Stimulated activated CD8-positive, alpha-beta memory T cell treated with anti-CD3 and anti-CD28 coated beads, Interleukin-4, amount 100 ng/mL, for 1 hour (primary cell): ENCODE measurements at places on chromosomes 5 and 9.

DNA sequence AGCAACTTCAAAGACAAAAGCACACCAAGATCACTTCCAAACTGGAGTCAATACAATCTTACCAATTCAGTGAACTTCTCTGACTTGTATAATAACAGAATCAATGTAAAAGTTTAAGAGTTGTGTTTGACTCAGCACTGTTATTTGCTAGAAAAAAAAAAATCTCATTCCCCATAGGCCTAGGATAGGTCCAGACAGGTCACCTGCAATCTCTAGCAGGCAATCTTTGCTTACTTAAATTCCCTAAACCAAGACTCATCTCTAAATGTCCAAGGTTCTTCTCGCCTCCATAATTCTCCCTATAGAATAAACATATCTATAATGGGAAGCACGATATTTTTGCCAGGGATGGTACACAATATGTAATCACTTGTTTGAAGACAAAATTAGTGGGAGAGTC lies 2.5 kb downstream of the FAM169A start:
- no peak for DNase-seq

- DNase-seq, result no peak
These were observed 93.4 kb downstream of the UNC13B start for GRCh38 chr9:35254984-35255857.

- DNase-seq, result no peak
These were observed 6.1 kb downstream of the ST6GALNAC4 start for GRCh38 chr9:127910613-127911205.

DNA sequence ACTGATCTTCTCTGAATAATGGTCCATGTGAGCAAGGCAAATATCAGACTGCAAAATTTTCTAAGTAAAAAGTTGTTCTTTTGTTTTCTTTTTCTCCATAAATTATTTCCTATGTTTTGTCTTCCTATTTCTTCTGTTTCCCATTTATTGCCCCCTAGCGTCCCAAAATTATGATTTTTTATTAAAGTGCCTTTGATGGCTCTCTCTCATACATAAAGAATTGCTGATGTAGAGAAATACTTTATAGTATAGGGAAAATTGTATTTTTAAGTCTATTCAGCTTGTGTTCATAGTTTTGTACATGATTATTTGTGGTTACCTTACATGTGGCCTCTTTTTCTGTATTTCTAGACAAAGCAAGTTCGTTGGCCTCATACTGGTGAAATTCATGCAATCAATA lies 1031.2 kb downstream of the EFNA5 start:
- no peak for DNase-seq

- no peak for DNase-seq
These were observed 284.7 kb downstream of the SMARCA2 start for GRCh38 chr9:2299843-2300205.

DNA sequence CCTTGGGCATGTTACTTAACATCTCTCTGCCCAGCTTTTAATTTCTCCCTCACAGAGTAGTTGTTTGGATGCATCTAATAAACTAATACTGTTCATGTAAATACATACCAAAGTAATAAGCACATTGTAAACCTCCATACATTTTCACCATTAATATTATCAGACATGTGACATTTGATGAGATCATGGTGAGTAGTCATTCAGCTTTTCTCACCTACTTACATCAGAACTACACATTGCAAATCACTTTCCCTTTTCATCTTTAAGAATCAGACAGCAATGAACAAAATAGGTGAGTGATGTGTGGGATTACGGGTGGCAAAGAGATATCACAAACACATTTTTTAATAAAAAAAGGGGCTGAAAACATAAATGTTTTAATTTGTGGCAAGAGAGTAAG lies 89.3 kb downstream of the JAKMIP2 start:
- DNase-seq, result no peak

DNA sequence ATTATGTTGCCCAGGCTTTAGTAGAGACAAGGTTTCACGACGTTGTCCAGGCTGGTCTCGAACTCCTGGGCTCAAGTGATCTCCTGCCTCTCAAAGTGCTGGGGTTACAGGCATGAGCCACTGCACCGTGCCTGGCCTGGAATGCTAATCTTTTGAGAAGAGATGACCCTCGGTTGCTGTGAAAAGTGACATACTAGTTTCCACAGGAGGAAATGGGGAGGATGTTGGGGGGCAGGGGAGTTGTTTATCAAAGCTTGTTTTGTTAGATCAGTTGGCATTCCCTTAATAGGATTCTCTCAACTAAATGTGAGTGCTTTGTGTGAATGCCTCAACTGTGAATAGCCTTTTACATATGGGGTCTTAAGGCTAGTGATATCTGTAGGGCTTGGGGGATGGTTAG lies 16.4 kb upstream of the MATR3 start:
- no peak for DNase-seq

DNA sequence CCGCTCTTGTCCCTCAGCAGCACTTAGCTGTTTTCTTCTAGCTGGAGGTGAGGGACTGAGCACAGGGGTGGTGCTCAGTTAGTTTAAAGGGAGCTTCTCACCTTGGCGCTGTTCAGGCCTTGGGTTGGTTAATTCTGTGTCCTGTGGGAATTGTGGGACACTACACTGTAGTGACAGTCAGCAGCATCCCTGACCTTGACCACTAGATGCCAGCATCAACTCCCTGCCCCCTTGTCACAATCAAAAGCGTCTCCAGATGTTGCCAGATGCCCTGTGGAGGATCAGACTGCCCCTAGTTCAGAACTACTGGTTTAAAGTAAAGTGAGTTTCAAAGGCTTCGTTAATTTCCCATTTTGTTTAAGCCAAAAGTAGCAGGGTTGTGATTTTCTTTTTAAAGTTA lies 65.5 kb upstream of the DMRT3 start:
- DNase-seq, result no peak

GRCh38 chr9:98839724-98840123 lies 32.3 kb downstream of the GALNT12 start:
- no peak for DNase-seq

GRCh38 chr5:59380350-59380951 lies 513.1 kb downstream of the PDE4D start:
- DNase-seq, result no peak

GRCh38 chr9:74458832-74459231 lies 38.3 kb upstream of the RORB start:
- no peak for DNase-seq

DNA sequence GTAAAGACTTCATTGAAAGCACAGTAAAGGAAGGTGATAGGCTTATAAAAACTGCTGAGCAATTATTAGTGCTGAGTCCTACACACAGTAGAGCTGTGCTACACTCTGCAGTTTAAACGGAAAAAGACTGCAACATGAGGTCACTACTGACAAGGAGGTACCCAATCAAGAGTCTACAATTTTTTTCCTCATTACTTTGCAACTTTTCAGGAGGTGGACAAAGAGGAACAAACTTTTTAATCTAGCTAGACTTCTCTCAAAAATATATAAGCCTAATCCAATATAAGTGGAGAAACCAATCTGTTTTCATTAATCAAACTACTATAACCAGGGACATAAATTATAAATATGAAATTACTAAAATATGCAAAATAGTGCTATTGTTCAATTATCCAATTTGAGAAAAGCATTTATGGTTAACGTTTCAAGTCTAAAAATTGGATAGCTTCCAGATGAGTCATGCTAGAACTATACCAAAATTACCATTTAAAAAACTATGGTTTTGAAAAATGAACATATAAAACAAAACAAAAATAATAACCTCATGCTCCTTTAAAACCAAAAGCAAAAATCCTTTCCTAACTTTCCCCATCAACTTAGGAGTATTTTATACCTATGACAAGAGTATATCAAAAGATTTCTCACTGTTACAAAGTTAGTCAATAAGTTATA lies 37.7 kb downstream of the FAM13B start:
- DNase-seq, result no peak

DNA sequence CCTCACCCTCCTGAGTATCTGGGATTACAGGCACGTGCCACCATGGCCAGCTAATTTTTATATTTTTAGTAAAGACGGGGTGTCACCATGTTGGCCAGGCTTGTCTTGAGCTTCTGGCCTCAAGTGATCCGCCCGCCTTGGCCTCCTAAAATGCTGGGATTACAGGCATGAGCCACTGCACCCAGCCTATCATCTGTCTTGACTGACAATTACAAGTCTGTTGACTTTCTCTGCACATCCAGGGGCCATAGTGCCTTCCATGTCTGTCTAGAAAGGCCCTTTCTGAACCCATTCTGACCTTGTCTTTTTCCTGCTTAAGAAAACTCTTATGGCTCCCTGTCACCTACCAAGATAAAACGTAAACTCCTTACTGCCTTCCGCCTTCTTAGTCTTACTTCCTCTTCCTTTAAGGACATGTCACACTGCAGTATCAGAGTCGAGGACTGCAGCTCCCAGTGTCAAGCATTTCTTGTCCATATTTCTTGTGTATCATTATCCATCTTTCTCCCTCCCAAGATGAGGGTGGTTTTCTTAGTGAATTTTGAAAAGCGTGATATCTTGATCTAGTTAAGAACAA lies 49.9 kb upstream of the SHB start:
- no peak for DNase-seq

DNA sequence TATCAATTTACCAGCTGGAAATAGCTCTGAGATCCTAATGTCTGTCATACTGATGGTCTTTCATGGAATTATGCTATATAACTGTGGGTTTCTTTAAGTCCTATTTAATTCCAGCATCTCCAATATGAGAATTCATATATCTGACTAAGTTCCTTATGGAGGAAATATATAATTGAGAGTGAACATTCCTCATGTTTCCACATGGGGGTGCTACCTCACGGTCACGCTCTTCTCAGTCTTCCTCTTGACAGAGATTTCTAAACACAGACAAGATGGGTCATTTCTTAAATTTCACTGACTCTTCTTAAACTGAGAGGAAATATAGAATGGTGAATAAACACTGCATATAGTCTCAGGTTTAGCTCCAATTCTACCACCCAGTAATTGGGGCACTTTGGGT lies 212.1 kb downstream of the SLF1 start:
- no peak for DNase-seq

DNA sequence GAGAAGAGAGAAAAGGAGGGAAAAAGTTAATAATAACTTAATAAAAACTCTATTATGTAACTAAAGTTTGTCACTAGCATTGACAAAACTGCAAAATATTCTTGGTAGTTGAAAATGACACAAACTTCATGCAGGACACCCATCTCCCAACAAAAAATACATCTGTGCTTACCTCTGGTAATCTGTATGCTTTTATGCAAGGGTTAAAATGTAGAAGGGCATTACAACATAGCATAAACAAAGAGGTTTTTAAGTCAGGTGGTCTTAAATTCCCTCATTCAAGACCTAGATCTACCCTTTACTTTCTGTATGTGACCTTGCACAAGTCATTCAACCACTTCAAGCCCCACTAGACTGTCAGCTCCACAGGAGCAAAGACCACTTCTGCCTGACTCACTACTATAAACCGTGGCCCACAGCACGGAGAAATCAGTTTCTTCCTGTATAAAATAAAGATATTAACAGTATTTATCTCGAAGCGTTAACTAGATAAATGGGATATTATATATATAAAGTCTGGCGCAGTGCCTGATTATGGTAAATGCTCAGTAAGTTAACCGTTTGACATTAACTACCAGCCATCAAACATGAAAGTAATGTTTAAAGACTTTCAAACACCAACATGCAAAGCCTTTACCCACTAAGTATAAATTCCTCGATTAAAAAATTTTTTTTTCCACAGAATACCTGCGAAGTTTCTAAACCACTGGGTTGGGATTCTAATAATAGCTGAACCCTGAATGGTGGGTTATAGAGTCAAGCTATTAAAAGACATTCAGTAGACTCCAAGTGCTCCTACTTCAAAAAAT lies 2.0 kb downstream of the FBXL17 start:
- DNase-seq, result no peak

DNA sequence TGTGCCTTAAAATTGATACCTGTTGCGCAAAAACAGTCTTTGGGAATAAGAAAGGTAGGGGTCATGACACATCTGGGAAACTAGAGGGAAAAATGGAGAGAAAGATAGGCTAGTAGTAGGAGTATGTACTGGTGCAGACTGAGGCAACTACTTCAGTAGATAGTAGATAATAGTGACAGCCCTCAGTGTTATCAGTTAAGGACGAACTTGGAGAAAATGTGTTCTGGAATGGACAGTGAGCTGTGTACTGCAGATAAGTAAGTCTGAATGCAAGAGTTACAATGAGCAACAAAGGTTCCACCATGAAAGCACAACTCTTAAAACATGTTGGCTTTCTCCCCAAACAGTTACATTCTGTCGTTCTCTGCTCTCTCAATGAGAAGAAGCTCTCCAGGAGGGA lies 6.5 kb upstream of the INSL6 start:
- DNase-seq, result no peak

DNA sequence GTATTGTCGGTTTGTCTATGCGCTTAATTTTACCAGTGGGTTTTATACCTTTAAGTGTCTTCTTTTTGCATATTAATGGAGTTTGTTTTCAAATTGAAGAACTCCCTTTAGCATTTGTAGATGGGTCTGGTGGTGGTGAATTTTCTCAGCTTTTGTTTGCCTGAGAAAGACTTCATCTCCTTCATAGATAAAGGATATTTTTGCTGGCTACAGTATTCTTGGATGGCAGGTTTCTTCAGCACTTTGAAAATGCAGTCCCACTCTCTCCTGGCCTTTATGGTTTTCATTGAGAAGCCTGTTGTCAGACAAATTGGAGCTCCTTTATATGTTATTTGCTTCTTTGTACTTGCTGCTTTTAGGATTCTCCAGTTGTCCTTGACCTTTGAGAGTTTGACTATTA lies 142.1 kb downstream of the RAB3C start:
- no peak for DNase-seq

- no peak for DNase-seq
These were observed 142.8 kb downstream of the GADD45G start for GRCh38 chr9:89747596-89747995.

- DNase-seq, result no peak
These were observed 209.4 kb upstream of the IL12B start for GRCh38 chr5:159539678-159540077.

DNA sequence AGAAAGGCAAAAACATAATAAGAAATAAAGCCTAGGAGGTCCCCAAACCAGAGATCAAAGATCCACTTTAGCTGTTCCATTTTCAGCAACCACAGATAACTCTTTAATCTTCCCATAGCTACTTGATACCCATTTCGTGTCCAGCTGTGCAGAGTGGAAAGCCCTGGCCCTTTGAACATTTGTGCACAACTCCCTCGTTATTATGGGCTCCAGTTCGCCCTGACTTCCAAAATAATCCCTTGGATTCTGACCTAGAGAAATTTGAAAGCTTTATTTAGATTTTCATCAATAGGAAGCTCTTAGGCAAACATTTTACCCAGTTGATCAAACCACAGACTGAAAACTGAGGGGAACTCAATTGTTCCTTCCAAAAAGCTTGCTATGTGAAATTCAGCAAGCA lies 4.8 kb downstream of the MYOT start:
- no peak for DNase-seq

DNA sequence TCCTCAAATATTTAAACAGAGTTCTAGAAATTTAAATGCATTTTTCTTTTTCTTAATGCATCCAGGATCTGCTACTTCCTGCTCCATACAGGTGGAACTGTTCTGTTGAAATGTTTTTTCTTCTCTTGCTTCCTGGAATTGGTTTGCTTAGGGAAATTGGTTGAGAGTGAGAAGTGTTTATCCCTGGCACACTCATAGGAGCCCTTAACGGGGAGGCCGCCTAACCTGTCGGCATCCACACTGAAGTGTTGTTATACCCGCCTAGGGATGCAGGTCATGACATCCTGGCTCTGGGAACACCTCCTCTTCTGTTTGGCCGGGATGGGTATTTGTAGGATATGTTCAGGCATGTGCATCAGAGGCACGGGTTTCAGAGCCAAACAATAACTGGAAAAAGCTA lies 239.7 kb downstream of the GADD45G start:
- DNase-seq, result no peak
